A549 (cell line): ENCODE measurements at places on chromosomes 16 and 17.

DNA sequence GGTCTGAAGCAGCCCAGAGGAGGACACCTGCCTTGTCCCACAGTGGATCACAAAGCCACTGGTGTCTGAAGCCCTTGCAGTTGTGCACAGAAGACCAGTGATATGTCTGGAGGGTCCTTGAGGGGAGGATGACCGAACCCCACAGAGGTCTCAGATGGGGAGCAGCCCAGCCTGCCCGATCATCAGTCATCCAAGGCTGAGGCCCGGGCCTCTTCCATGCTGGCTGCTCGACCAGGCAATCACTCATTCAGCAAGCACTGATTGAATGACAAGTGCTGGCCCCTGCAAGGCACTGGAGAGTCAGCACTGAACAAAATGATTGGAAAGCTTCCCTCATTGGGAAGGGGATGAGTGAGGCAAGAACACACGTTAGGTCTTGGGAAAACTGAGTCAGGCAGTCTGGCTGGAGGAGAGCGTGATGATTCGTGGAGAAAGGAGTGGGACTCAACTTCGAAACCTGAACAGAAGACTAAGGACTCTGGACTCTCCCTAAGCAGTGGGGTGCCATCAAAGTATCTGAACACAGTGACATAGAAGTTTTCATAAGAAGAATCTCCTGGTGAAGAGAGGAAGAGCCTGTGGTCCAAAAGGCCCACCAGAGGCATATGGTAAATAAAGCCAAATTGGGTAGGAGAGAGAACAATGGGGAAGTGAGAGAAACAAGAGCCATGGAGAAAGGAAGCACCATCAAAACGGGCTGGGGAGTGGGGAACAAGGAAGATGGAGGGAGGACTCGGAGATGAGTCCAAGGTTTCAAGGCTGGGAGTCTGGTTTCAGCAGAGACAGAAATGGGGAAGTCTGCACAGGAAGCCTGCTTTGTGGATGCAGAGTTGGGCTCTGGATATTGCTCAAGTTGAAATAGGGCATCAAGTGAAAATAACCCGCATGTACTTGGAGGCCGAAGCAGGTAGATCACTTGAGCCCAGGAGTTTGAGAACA, 10.2 kb downstream of the PIK3R5 start:
- DNase-seq = no peak

DNA sequence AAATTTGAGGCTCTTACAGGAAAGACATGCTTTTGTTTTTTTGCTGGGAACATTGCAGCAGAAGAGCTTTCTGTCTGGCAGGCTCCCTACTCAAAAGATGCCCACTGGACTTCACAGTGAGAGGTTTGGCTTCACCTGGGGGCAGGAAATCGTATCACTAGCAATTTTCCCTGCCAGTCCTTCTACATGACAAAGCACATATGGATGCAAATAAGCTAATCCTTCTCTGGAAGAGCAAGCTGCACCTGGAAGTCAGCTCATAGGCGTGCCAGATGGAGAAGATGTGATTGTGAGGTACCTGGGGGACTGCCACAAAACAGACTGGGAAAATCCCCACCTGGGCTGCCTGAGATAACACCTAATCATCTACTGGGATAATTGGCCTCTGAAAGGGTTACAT, 195.0 kb upstream of the CPHXL start:
- no peak for DNase-seq

GRCh38 chr17:36880268-36880905, 56.9 kb upstream of the LHX1 start:
- DNase-seq = no peak

GRCh38 chr17:178292-179065, 3.0 kb downstream of the DOC2B start:
- DNase-seq = no peak
